ENCODE measurements at places on chromosomes 4 and X.

GRCh38 chr4:80655662-80656061 lies 320.1 kb downstream of the CFAP299 start:
- DNase-seq: no peak

DNA sequence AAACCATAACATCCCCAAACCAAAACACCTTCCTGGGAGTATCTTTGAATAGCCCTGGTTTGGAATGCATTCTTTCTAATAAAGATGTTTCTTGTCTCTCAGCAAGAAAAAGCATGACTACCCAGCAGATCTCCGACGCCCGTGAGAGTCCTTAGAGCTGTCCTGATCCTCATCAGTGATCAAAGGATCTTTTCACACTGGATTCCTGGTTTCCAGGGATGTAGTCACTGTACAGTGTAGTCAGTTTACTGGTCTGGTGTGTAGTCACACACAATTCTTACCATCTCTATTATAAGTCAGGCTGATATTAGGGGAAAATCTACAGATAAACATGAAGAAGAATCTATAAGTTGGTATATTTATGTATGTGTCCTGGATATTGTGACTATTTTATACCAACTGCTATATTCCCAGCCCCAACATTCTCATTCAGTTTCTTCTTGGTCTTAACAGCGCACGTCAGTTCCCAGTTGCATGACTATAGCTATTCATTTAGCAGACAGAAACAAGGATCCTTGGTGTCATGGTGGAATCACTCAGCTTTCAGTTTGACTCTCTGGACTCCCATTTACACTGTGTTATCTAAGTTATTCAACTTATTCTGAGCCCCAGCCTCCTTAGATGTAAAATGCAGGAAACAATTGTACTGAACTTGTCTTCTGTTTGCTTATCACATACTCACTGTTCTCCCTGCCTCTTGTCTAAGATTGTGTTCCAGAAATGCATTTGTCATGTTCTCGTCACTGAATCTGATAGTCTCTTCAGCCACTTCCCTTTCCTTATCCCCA lies 68.3 kb downstream of the SLIT2 start:
- DNase-seq: no peak

DNA sequence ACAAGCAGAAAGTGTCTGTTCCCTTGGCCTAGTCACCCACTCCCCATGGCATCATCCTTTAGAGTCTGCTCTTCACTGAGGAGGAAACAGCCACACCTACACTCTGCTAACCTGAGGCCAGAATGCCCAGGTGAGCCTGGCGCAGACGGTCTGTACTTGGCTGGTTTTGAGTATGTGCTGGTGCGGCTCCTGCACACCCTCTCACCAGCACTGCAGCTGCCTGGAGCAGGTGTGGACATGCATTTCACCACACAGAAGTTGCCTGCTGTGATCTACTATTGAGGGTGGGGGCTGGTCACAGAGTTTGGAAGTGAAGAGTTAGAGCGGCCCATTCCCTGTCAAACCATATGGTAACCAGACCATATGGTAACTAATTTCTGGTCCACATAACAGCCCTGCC lies 39.5 kb downstream of the KANTR start:
- DNase-seq: no peak

DNA sequence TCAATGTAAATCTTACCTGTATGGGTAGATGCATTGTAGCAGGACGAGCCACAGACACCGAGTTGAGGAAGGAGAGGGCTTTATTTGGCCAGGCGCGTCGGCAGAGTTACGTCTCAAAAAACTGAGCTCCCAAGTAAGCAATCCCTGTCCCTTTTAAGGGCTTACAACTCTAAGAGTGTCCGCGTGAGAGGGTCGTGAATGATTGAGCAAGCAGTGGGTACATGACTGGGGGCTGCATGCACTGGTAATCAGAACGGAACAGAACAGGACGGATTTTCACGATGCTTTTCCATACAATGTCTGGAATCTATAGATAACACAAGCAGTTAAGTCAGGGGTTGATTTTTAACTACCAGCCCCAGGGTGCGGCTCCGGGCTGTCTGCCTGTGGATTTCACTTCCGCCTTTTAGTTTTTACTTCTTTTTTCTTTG lies 524.9 kb upstream of the HTR2C start:
- no peak for DNase-seq

DNA sequence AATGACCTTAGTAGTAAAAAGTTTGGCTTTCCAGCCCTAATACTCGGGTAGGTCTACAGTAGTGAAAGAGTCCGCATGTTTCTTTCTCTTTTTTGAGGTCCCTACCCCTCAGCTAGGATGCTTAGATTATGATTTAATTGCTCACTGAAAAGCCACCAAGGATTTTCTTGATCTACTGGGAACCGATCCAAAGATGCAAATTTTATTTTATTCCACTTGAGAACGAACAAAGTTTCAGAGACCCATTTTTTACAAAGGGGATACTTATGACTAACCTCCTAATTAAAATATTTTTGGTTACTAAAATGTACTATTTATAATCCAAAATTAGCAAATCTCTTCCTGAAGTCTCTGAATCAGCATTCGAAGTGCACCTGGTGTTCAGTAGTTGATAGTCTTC lies 14.3 kb upstream of the PDHA2 start:
- no peak for DNase-seq

DNA sequence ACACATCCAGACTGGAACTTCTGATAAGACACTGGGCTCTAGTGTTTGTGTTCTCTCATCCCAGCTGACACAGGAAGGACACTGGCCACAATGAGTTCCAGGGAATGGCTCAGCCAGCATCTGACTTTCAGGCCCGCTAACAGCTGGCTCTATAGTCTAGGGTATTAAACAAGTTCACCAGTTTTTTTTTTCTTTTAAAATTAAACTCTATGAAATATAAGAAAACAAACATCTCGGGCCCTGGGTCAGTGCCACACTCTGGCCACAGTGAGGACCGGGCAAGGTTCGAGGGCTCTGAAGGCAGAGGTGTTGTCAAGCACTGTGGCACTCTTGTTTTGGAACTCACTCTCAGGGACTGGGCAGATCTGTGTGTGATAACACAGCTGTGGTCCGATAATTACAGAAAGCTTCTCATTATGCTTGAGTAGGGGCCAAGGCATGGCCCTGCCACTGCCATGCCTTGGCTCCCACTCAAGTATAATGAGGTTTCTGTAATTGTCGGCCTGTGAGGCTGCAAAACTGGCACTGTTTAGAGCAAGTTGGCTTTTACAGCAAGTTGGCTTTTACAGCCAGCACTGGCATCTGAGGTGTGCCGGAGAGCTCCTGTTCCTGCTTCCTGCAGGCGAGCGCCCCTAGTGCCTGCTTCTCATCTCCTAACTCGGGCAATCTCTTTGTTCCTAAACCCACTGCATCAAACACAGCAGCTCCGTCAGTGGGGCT lies 62.8 kb downstream of the PPP1R2C start:
- peak; percentile 8 for DNase-seq

All from stimulated activated CD8-positive, alpha-beta memory T cell treated with anti-CD3 and anti-CD28 coated beads, Interleukin-7, amount 100 ng/mL, for 4 hours (primary cell).